ENCODE measurements at places on chromosomes 7 and 10.

GRCh38 chr10:94092848-94093247 lies 99.1 kb downstream of the PLCE1 start:
- no peaks in the 10 kb centered on the region for H3K4me1 ChIP-seq
- no peak overlapping the region for H3K27ac ChIP-seq
- no peaks in the 10 kb centered on the region for H3K36me3 ChIP-seq
- no peak for DNase-seq
- H3K4me3 ChIP-seq, result no peak overlapping the region

GRCh38 chr10:130492266-130492934 lies 356.2 kb downstream of the GLRX3 start:
- no peaks in the 10 kb centered on the region for H3K36me3 ChIP-seq
- H3K27me3 ChIP-seq, result no peaks in the 10 kb centered on the region
- no peak overlapping the region for H3K27ac ChIP-seq
- no peaks in the 10 kb centered on the region for H3K4me1 ChIP-seq
- no peak overlapping the region for H3K4me3 ChIP-seq
- no peak for DNase-seq

- H3K27me3 ChIP-seq, result no peaks in the 10 kb centered on the region
- DNase-seq, result peak; percentile 69
- H3K4me3 ChIP-seq, result peak within 1 kb of the TSS; percentile 91
- H3K27ac ChIP-seq, result peak within 1 kb of the TSS; percentile 97
- H3K4me1 ChIP-seq, result peaks cover 73% of the 10 kb centered on the region
These were observed at the start of gene JAZF1 for GRCh38 chr7:28180364-28181147. TSS of gene JAZF1 (minus strand) at chr7:28180795.

DNA sequence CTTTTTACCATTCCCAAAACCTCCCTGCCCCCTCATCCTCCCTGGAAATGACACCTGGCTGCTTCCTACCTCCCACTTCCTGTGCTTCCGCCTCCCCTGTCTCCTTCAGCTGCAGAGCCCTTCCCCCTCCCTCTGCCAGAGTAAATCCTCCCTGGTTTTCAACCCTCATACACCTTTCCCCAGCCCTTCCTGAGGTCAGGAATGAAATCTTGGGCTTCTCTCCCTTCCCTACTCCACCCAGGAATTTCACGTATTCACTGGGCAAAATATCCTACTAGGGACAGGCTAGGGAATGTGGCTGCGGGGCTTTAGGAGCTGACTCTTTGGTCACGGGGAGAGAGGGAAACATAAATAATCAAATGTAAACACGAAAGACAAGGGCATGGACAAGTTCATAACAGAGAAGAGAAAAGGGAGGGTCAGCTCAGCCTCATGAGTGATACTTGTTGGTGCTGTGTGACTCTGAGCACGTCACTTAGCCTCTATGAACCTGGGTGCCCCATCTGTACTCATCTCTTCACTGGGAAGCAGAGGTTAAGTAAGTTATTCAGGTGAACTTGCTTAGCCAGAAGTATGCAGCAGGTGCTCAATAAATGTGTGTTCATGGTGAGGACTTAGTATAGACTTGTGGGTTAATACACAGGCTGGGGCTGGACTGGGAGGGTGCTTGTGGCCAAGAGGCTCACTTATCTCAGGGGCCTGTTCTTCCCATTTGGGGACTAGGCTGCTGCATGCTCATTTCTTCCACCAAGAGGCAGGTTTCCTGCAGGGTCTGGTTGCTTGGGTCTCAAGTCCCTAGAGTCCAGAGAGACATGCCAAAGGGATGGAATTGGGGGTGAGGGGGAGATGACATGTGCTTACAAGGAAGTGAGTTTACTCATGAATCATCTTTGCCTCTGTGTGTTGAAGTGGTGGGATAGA lies 10.0 kb upstream of the DUSP5 start:
- no peak for DNase-seq
- peaks cover 30% of the 10 kb centered on the region for H3K27me3 ChIP-seq
- H3K27ac ChIP-seq, result no peak overlapping the region
- H3K36me3 ChIP-seq, result no peaks in the 10 kb centered on the region

- H3K27me3 ChIP-seq, result no peaks in the 10 kb centered on the region
- no peak overlapping the region for H3K27ac ChIP-seq
- H3K4me1 ChIP-seq, result no peaks in the 10 kb centered on the region
- DNase-seq, result no peak
These were observed 119.3 kb downstream of the BBS9 start for GRCh38 chr7:33248671-33249070.

Data from naive B cell (primary cell).